ENCODE measurements at places on chromosomes 7 and 10. TPM values are rescaled to one million over a fixed set of nuclear protein-coding genes. Genes with fewer than 3 reads are reported as not detected.
A peak's percentile ranks its signal among the peaks of the same experiment; 100 is the strongest.

The FFAR4 gene
- total RNA-seq, result not detected

The PRSS37 gene
- total RNA-seq, result not detected

- no peak for DNase-seq
- peaks cover 26% of the 10 kb centered on the region for H3K36me3 ChIP-seq
- H3K27me3 ChIP-seq, result no peaks in the 10 kb centered on the region
- H3K4me3 ChIP-seq, result peak overlapping the region; percentile 95
Observed at GRCh38 chr10:100186253-100187212, 704 bp upstream of the ERLIN1 start.

- no peak overlapping the region for H3K27ac ChIP-seq
- H3K36me3 ChIP-seq, result no peaks in the 10 kb centered on the region
- H3K4me3 ChIP-seq, result no peak overlapping the region
- H3K27me3 ChIP-seq, result no peaks in the 10 kb centered on the region
Observed at GRCh38 chr7:15567036-15567435, 5.2 kb upstream of the AGMO start.

DNA sequence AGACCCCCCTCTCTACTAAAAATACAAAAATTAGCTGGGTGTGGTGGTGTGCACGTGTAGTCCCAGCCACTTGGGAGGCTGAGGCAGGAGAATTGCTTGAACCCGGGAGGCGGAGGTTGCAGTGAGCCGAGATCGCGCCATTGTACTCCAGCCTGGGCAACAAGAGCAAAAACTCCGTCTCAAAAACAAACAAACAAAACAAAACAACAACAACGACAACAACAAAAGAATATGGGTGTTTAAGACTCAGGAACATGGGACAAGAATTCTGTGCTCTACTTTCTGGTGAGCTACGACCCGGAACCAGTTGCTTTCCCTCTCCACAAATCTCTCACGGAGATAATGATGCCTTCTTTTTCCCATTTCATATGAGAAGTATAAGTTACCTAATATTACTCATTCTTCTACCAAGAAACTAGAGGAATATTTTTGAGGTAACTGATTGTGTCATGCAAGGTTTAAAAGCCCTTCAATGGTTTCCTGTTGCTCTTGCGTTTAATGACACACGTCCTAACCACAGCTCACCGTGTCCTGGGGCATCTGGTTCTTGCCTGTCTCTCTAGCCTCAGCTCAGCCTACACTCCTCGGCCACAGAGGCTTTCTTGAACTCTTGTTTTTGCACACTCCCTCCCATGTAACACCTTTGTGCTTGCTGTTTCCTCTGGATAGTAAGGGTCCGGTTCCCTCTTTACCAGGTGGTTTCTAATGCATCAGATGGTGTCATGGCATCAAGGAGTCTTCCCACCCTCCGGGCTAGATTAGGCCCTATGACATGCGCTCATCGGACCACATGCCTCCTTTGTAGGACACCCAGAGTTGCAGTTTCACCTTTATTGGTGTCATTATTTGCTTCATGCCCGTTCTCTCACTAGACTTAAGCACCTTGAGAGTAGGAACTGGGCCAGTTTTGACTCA lies 67.5 kb downstream of the PFKFB3 start:
- H3K27me3 ChIP-seq, result no peaks in the 10 kb centered on the region
- H3K4me1 ChIP-seq, result peaks cover 5% of the 10 kb centered on the region
- no peak overlapping the region for H3K4me3 ChIP-seq
- H3K36me3 ChIP-seq, result no peaks in the 10 kb centered on the region
- no peak overlapping the region for H3K27ac ChIP-seq

DNA sequence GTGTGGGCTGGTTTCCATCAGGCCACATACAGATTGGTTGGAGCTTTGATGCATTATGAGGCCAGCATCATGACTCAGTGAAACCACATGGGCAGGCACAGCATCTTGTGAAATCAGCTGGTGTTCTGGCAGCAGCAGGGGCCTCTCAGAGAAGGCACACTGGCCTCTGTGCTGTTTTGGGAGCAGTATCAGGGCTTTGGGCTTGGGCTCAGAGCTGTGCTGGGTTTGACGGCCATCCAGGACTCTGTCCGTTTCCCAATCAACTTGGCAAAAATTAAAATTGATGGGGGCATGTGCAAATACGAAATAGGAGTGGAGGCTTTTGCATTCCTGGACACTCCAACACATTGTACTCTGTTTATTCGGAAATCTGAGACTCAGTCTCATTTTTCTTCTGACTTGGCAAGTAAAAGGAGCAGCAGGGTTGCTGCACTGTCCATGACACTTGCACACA lies 190.9 kb downstream of the BMPER start:
- H3K36me3 ChIP-seq, result no peaks in the 10 kb centered on the region
- peaks cover 16% of the 10 kb centered on the region for H3K4me1 ChIP-seq
- no peak overlapping the region for H3K4me3 ChIP-seq
- H3K27me3 ChIP-seq, result no peaks in the 10 kb centered on the region
- no peak for DNase-seq

DNA sequence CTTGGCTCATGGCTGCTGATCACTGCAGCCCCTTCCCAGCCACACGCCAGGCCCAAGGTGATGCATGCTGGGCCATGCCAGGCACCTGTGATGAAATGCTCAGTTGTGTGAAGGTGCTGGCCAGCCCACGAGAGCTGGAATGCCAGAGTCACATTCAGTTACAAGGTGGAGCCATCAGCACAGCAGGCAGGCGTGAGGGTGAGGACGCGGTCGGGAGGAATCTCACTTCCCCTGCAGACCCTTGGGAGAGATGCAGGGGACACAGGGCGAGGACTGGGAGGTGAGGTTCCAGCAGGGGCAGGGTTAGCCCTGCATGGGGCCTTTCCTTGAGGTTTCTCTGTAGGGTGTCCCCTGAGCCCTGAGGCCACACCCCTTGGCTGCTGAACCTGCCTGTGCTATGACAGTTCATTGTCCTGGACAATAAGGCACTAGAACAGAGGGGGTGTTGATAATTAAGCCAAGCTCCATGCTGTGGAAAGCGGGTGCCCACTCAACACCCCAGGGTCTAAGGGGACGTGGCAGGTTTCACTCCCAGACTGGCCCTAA lies 82.4 kb downstream of the ADARB2 start:
- DNase-seq, result no peak
- H3K27me3 ChIP-seq, result no peaks in the 10 kb centered on the region
- H3K36me3 ChIP-seq, result no peaks in the 10 kb centered on the region

All from osteoblast (primary cell).